MCF 10A (cell line): ENCODE measurements at places on chromosomes 1 and 21. TPM values are rescaled to one million over a fixed set of nuclear protein-coding genes. Genes with fewer than 3 reads are reported as not detected.

DNA sequence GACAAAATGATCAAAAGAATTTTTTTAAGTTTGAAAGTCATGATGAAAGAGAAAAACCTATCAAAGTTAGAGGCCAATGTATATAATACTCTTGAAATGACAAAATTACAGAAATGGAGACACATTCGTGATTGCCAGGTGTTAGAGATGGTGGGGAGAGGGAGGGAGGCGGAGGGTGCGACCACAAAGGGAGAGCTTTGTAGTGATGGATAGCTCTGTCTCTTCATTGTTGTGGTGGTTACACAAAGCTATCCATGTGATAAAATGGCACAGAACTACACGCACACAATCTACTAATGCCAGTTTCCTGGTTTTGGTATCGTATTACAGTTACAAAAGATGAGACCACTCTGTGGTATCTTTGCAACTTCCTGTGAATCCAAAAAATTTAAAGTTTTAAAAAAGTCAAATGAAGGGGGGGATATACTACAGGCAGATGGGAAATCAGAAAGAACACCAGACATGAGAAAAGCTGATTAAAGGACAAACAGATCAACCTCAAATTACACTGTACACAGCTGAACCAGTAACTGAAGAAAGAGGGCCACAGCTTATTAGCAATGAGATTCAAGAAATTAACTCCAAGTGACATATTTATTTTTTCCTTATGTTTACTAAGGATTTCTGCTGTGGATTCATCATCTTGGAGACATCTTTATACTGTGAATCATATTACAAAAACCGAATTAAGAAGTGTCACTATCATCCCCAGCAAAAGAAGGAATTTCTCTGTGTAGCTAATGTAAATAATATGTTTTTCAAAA lies 199.1 kb downstream of the SLC45A1 start:
- peaks cover 13% of the 10 kb centered on the region for H3K36me3 ChIP-seq
- no peak for DNase-seq
- peaks cover 15% of the 10 kb centered on the region for H3K4me1 ChIP-seq
- peak overlapping the region; percentile 79 for H3K27ac ChIP-seq
- no peaks in the 10 kb centered on the region for H3K27me3 ChIP-seq

DNA sequence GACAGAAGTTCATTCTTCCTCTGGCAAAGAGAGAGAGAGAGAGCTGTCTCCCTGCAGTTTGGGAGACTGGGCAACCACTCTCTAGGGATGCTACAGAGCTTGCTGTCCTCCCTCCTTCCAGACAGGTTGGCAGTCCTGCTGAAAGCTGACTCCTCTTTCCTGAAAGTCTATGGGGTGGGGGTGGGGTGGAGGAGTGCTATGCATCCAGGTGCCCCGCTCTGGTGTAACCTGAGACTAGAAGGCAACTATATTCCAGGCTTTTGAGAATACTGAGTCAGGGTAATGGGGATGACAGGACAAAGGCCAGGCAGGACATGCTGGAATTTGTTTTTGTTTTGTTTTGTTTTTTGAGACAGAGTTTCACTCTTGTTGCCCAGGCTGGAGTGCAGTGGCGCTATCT lies 55.4 kb downstream of the OPTC start:
- peaks cover 11% of the 10 kb centered on the region for H3K4me1 ChIP-seq
- no peaks in the 10 kb centered on the region for H3K36me3 ChIP-seq
- no peaks in the 10 kb centered on the region for H3K27me3 ChIP-seq
- H3K4me3 ChIP-seq = no peak overlapping the region

DNA sequence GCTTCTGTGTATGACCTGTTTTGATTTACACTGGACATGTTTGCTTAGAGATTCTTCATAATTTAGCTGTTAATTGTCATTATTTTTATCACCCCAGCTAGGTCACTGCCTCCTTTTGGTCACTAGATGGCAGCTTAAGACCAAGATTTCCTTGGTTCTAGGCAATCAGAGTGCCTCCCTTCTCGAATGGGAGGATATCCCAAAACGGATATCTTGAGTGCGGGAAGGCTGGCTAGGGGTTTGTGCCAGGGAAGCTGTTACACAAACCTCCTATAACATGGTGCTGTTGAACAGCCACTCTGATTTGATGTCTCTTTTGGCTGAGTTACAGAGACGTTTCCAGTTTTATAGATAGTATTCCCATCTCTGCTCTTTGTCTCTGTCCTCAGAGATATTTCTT lies 283.5 kb downstream of the S1PR1 start:
- H3K27ac ChIP-seq = no peak overlapping the region
- DNase-seq = peak; percentile 65
- no peaks in the 10 kb centered on the region for H3K36me3 ChIP-seq

- no peak overlapping the region for H3K4me3 ChIP-seq
- H3K27me3 ChIP-seq = no peaks in the 10 kb centered on the region
- H3K27ac ChIP-seq = no peak overlapping the region
Measured at GRCh38 chr1:185920602-185921001, 186.4 kb downstream of the HMCN1 start.

DNA sequence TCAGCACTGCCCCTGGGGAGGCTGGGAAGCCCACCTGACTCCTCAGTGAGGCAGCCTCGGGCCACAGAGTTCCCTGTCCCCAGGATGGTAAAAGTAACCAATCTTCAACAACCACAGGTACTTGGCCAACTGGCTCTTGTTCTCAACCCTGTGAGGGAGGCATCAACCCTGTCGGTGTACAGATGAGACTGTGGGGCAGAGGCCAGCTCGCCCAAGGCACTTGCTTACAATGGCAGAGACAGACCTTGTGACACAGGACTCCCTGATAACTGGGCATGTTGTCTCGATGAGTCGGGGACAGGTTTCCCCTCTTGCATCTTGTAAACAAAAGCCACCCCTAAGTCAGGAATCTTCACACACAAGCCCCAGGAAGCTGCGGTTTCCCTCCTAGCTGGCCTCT lies 8.0 kb downstream of the SLC30A2 start:
- H3K4me1 ChIP-seq = peaks cover 11% of the 10 kb centered on the region
- no peak overlapping the region for H3K27ac ChIP-seq
- no peaks in the 10 kb centered on the region for H3K27me3 ChIP-seq
- DNase-seq = no peak

DNA sequence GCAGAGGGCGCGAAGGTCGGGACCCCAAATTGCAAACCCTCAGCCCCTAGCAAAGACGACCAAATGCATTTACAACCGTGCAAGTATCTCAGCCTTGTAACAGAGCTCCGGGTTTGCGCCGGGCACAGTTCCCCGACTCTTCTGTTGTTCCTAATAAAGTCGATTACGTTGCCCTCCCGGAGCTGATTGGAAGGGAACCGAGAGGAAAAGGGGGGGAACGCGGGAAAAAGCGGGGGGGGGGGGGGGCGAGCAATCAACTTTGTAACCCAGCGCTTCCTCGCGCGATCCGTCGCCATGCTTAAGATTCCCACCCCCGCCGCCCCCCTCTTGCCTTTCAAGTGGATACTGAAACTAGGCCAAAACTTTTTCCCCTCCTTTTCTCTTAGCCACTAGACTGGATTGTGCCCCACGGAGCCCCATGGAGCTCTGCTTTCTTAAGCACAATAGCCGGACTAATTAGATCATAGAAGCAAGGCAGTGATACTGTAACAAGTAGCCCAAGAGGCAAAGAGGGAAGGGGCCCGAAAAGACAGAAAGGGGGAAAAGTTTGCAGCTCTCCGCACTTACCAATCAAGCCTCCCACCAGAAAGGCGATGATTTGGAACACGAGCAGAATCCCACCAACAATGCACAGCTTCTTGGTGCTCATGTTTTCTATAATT lies 565 bp downstream of the WLS start:
- H3K4me1 ChIP-seq = peaks cover 19% of the 10 kb centered on the region
- H3K27me3 ChIP-seq = no peaks in the 10 kb centered on the region
- DNase-seq = peak; percentile 57
- H3K27ac ChIP-seq = peak overlapping the region; percentile 42
- H3K4me3 ChIP-seq = peak overlapping the region; percentile 91

- H3K4me3 ChIP-seq = no peak overlapping the region
- no peaks in the 10 kb centered on the region for H3K27me3 ChIP-seq
- DNase-seq = no peak
- H3K4me1 ChIP-seq = no peaks in the 10 kb centered on the region
Measured at GRCh38 chr1:2306151-2306978, 78.2 kb downstream of the SKI start.

DNA sequence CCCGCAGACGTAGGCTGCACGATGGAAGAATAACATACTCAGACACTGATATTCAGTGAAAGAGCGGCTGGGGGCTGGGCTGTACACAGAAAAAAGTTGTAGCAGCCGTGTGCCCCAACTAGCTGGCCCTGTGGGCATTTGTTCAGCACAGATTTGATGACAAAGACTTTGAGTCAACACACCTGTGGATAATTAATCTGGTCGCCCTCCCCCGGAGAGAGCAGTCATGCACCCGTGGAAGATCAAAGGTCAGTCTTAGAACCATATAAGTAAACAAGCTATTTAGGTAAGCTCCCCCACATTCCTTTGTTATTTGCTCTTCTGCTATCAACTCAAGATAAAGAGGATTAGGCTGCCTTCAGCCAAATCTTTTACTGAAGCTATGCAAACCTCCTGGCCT lies 148.4 kb upstream of the HMCN1 start:
- peaks cover 5% of the 10 kb centered on the region for H3K4me1 ChIP-seq
- no peak overlapping the region for H3K27ac ChIP-seq
- DNase-seq = no peak
- no peak overlapping the region for H3K4me3 ChIP-seq
- peaks cover 6% of the 10 kb centered on the region for H3K36me3 ChIP-seq

DNA sequence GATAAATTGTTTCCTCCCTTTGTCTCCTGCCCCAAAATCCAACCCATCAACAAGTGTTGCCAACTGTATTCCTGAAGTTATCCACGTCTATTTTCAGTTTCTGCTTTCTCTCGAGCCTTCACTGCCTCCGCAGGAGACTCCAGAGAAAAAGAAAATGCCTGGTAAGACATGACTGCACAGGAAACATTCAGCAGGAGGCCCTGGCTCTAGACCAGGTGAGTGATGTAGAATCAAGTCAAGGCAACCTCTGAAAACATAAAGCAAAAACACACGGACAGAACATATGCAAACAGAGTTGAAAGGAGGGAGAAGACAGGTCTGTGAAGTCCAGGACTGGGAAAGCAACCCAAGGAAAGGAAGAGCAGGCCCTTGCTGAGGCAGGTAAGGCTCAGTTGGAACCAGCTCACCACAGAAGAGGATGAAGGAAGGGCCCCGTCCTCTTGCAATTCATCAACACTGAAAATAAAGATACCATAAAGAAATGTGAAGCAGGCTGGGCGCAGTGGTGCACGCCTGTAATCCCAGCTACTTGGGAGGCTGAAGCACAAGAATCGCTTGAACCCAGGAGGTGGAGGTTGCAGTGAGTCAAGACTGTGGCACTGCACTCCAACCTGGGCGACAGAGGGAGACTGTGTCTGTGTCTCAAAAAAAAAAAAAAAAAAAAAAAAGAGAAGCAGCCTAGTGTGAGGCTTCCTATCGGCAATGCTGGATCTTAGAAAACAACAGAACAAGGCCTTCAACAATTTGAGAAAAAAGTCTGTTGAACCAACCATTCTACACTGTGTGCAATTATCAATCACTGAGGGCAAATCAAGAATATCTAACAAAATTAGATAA lies 8.8 kb downstream of the NOL9 start:
- H3K4me3 ChIP-seq = no peak overlapping the region
- peaks cover 95% of the 10 kb centered on the region for H3K36me3 ChIP-seq
- no peaks in the 10 kb centered on the region for H3K4me1 ChIP-seq
- H3K27ac ChIP-seq = peak overlapping the region; percentile 39
- H3K27me3 ChIP-seq = no peaks in the 10 kb centered on the region
- no peak for DNase-seq

The EXO1 gene
- total RNA-seq = 7.3 and 17.5 TPM in 2 replicates

The OR2T29 gene
- not detected in 2 replicates for total RNA-seq

The CERS2 gene
- total RNA-seq = 270 TPM in 2 replicates

The OR2L13 gene
- not detected in 2 replicates for total RNA-seq

The LRRC8B gene
- 7.0 and 9.7 TPM in 2 replicates for total RNA-seq
